ENCODE measurements at places on chromosomes 4 and X.

DNA sequence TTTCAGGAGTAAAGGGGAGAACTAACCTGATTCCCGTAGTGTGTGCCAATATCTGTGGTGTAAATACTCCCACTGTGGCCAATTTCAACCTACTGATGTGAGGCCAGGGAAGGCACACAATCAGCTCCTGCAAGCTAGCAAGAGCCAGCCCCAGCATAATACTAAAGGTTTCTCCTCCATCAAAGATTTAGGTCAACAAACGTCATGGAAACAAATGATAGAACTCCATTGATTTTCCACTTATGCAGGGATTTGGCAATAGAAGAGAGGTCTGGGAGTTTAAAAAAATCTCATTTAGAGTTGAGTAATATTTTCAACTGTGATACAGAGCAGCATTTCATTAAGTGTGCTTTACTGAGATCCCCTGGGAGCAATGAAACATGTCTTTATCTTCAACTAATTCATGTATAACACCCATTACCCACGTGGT is 15.8 kb upstream of the VEGFD start:
- DNase-seq, result no peak

DNA sequence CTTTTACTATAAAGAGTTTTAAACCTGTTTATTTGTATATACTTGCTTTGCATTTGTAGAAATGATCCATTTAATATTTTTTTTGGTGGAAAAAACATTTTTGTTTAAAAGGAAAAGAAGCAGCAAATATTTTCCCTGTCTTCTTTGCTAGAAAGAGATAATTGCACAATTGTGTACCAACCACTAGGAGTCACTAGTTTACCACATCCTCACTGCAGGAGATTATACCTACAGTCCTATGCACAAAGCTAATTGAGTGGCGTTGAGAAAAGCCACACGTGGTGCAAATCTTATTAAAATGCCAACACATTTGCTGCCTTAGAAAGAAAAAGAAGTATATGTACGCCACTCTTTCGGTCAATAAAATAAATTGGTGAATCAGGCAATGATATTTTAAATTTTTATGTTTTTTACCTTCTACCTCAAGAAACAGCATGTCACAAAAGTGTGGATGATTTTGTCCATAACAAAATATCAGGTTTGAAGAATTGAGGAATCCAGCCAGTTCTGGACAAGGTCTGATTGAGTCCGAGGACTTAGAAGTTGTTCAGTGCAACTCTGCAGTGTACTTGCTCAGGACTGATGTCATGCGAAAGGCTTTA is 102.9 kb downstream of the GRXCR1 start:
- DNase-seq, result no peak

GRCh38 chr4:14254252-14254651 is 626.7 kb upstream of the BOD1L1 start:
- DNase-seq, result peak; percentile 4

DNA sequence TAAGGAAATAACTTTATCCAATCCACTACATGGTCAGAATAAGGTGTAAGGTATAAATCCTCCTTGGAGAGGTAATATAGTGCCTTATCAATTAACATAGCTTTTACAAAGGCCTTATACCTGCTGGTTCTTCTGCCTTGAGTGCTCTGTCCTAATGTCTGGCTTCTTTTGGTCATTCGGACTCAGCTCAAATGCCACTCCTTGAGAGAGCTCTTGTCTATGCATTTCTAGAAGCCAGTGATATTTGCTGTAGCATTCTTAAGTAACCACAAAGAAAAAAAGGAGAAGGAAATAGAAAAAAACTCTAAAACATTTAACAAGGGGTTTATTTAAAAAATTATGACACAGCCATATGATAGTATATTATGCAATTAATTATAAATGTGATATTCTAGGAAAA is 444.8 kb upstream of the SLIT2 start:
- DNase-seq, result no peak

GRCh38 chrX:109372716-109373115 is 109.2 kb downstream of the GUCY2F start:
- DNase-seq, result no peak

DNA sequence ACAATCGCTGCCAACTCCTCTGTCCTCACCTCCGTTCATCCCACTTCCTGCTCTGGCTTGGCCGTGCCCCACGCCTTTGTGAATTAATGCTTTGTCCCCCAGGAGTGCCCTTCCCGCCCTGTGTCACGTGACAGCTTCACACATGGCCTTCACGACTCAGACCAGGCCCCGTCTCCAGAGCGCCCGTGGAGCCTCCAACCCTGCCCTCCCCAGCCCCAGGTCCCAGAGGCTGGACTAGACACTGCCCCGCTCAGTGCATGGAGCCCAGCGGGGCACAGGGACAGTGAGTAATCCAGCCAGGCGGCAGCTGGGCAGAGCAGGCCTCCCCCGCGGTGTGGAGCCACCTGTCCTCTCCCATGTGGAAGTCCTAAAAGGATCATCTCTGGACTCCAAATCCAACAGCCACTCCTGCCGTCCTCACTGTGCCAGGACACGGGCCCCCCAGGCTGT is 7.4 kb downstream of the ADRA2C start:
- DNase-seq, result no peak

DNA sequence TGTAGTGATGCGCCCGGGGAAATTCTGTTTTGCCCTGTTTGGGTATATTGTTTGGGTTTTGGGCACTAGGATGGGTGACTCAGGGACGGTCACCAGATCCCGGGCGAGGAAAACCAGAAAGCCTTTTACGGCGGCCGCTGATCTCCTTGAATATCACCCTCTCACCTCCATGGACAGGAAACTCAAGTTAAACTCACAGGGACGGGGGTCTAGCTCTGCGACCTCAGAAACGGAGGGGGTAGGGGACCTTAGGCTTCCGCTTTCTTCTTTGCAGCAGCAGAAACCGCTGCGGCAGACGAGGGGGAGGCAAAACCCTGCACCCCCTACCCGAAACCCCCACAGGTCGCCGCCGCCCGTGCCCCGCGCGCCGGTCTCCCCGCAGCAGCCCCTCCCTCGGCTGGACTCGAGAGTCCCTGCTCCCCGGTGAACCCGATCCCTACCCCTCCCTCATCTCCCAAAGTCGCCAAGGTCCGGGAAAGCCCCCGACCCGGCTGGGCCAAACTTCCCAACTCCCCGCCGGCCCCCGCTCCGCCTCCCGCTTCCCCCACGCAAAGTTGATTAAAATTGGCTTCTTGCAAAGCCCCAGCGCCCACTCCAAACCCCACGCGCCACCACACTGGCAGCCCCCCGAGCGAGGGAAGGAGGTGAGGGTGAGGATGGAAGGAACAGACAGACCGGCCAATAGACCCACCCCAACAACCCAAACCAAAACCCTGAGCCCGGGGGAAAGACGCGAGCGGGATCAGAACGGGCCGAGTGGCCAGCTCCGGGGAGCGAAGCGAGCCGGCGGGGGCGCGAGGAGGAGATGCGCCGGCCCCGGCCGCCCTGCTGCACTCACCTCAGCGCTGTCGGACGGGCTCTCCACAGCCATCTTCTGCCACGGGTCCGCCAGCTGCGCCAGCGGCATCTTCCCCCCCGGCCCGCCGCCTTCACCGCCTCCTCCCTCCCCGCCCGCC is 705 bp downstream of the RPS6KA3 start:
- peak; percentile 33 for DNase-seq

DNA sequence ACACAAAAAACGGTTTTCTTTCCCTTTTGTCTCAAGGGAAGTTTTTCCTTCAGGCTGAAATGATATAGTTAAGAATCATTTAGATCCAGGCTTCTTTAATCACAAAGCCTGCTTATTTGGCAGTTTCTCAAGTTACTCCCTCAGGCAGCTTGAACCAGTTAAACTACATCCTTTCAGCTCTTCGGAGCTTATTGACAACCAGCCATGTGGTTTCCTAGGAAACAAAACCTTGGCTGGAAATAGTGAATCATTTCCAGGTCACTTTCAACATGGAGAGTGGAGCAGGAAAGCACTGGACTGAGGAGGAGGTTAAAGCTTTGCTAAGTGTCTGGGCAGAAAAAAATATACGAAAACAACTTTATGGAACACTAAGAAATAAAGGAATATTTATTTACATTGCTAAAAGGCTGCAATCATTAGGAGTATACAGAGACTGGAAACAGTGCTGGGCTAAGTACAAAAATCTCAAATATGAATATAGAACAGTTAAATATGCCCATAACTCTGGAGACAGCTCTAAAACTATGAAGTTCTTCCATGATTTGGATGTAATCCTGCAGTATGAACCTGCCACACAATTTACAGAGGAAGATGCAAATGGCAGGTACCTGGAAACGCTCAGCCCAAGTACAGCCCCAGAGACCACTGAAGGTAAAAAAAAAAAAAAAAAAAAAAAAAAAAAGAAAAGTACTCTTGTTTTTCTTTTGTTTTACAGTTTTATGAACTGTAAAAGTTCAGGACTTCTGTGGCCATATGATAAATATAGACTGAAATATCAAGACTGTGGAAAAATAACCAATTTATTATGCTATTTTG is 23.2 kb upstream of the AASDH start:
- DNase-seq, result no peak

DNA sequence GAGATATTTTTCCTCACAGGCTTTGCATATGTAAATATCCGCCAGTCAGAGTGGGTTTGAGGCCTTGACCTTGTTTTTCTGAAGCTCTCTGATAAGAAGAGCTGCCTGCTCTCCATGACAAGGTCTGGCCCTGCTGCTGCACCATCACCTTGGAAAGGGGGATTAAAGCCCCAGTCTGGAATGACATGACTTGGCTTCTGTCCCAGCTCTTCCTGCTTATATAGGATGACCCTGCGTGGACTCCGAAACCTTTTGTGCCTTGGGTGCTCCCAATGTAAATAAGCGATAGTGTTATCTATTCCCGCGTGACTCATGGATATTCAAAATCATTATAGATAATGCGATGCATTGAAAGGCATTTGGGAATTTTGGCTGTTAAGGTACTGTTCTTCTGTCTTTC is 139.3 kb downstream of the BMPR1B start:
- no peak for DNase-seq

DNA sequence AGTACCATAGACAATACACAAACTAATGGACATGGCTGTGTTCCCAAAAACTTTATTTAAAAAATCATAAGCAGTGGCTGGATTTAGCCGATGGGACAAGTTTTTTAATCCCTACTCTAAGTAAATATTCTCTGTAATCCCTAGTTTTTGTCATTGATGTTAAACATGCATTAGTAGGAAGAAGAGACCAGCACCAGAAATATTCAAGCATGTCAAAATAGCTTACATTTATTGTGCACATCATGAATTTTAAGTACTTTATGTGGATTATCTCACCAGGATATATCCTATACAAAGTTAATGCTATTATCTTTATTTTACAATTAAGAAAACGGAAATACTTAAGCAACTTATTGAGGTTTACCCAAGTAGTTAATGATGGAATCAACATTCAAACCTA is 46.0 kb downstream of the HSPA4L start:
- no peak for DNase-seq

- DNase-seq, result no peak
These were observed 195.9 kb downstream of the MGST2 start for GRCh38 chr4:139861471-139861870.

DNA sequence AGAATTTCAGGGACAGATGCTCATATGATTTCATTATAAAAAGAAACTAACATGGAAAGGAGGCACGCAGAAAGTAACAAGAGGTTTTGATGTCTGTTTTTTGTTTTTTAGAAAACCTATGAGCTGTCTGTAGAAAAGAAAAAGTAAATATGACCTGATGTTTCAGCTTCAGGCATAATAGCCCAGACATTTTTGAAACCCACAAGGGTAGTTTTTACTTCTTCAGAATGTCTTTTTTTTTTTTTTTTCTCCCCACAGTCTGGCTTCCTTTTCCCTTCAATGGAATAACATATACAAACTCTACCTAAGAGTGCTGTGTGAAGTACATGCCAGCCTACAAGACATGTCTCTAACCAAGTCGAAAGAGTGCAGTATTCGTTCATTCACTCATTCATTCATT is 18.3 kb upstream of the STX18 start:
- DNase-seq, result no peak
